CD8-positive, alpha-beta T cell (primary cell): ENCODE measurements at places on chromosomes 6 and 20.

GRCh38 chr6:168277274-168277669, 42.3 kb downstream of the DACT2 start:
- no peak for DNase-seq

GRCh38 chr6:147099974-147100373, 104.2 kb upstream of the STXBP5 start:
- DNase-seq = no peak

GRCh38 chr6:146847426-146847825, 248.7 kb downstream of the ADGB start:
- no peak for DNase-seq

DNA sequence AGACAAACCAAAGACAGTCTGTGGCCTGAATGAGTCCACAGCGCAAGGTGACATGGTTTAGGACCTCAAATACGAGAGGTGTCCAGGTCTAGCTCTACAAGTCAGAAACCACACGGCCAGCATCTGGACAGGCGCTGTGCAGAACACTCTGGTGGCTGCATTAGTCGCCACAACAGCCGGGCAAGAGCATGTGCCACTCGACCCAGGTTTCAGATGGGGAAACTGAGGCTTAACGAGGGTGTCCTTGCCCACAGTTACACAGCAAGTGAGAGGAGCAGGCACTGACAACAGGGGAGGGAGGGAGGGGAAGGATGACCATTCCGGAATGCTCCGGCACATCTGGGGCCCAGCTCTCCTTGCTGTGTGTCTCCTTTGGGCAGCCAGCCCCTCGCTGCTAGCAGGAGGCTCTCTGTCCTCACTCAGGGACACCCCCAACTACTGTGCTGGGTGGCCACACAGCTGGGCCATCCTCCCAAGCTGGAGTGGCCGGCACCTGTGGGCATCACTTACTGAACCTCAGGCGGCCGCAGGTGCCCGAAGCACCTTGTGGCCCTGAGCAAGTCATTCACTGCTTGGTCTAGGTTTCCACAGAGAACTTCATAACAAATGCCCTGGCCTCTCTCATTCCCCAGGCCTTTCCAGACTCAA, 6.6 kb downstream of the DLL1 start:
- no peak for DNase-seq

DNA sequence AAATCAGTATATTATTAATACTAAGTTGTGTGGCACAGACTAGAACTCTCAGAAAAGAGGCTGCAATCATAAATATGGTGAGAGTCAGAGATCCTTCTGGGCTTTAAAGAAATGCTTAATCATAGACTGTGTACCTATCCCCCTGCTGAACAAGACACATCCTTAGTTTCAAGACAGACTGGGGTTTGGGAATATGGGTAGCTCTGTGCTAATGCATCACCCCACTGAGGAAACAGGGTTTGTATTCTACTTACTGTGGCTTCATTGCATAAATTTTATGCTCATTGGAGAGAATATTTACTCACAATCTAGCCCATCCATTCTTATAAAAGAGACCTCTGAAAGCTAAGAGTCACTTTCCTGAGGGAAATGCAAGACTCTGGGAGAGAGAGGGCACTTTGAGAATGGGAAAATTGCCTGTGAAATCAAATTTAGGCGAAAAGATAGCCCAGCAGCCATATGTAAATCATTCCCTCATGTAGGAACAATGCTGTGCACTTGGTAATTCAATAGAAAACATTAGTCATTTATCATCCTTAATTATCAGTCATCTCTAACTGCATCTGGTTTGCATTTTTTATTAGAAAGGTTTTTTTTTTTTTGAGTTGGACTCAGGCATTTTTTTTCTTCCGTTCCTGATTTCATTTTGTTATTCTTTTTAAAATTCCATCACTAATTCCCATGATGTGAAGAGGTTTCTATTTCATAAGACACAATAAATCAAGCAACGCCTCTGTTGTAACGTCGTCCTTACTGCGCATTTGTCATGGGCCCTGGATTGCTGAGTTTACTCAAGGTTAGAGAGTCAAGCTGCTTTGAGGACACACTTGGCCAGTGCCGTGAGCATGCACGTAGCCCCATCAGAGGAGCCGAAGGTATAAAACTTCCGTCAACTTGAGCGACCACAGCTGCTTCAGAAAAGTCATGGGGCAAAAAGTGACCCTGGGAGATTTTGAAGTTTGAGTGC, 91.8 kb downstream of the TRMT11 start:
- DNase-seq = no peak

- DNase-seq = no peak
Observed at GRCh38 chr20:36074983-36075382, 79.6 kb upstream of the EPB41L1 start.

DNA sequence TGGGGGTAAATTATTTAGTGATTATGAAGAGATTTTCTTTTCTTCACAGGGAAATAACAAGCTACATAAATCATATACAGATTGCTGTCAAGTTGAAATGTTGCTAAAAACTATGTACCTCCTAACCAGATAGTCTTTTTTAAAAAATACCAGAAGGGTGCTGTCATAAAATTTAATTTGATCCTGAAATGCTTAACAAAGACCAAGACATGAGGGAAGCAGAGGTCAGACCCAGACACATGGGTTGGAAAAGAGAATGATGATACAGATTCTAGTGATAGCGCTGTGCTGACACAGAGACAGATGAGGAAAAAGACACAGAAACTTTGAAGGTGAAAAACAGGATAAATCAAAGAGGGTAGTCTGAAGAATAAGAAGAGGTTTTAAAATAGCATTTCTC, 573.1 kb downstream of the HACE1 start:
- DNase-seq = no peak

DNA sequence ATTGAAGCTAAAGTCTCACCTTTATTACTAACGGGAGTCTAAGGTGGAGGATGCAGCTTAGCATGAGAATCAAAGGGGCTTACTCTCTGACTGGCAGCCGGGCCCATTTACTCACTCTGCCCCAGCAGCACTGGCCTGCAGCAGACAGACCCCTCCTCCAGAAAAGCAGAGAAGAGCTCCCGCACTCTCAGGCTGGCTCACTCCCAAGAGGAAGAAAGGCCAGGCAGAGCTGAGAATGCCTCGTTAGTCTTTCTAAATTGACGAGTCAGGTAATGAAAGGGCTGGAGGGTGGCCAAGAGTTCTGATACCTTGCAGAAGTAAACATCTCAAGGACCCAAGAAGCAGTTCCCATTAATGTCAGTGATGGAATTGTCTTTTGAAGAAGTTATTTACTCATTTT, 44.5 kb upstream of the IL20RA start:
- DNase-seq = no peak

DNA sequence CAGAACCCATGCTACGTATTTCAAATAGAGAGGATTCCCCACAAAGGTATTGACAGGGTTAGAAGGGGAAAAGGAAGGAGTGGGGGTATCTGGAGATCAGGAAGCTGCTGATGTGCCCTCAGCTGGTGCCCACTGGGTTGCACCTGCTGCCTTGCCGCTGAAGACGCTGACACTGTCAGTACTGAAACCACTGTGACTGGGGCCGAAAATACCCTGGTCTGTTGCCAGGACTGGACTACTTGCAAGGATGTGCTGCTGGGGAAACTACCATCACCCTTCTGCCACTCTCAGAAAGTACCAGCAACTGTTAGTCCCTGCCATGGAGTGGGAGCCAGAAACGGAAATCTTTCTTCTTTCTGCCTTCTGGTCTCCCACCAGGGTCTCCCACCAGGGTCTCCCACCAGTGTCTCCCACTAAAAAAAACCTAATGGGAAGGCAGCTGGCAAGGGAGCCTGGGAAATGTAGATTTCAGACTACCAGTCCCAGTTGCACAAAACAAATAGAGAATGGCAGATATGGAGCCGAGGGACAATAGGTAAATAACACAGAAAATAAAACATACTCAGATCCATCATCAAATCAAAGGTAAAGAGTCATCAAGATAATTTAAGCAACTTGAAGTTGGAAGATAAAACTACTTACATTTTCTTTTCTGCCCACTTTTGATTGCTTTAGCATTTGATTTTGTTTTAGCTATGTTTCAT, 204.8 kb downstream of the TPBG start:
- no peak for DNase-seq

DNA sequence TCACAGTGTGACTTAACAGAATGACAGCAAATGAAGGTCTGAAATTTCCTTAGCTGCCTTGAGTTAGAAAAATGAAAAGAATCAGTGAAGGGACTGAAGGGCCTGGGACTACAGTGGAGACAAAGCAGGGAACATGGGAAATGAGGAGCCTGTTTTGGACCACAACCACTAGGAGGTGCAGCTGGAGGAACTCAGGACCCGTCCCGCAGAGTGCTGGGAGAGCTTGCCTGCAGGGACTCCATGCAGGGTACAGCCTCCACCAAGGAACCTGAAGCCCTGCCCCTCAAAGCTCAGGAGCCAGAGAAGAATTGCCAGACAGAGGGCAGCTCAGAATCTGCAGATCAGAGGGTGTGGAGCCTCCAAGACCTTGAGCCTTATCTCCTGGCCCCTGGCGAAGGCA, 50.7 kb downstream of the LRFN2 start:
- no peak for DNase-seq

- DNase-seq = no peak
Observed at GRCh38 chr20:52975029-52975732, 3.0 kb downstream of the TSHZ2 start.

GRCh38 chr6:149111556-149112115, 205.9 kb upstream of the TAB2 start:
- no peak for DNase-seq

DNA sequence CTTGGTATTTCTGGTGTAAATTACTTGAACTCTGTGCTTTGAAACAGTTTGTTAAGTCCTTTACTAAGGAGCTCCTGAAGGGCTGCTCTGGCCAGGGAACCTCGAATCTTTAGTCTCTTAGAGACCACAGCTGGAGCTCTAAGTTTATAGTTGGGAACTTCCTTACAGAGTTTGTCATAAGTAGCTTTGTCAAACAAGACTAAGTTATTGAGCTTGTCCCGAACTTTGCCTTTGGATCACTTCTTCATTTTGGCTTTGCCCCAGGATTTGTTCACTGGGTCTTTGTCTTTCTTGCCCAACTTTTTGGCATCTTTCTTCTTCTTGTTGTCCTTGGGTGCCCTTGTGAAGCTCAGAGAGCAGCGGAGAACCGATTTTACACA, 64.8 kb downstream of the FAM50B start:
- no peak for DNase-seq

DNA sequence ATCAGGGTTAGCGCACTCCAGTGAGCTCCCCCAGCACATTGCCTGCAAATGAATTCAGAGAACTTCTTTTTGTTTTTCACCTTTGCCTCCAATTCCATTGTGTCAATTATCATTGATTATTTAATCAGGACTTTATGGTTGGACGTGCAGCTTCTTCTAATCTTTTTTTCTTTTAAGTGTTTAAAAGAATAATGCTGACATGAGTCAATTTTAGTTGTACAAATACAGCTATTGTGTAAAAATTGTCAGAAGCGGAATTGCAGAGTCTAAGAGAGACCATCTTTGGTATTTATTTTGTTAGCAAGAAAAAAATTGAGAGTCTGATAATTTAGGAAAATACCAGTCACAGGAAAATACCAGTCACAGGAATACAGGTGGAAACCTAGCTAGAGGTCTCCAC, 5.5 kb downstream of the ABT1 start:
- DNase-seq = no peak

DNA sequence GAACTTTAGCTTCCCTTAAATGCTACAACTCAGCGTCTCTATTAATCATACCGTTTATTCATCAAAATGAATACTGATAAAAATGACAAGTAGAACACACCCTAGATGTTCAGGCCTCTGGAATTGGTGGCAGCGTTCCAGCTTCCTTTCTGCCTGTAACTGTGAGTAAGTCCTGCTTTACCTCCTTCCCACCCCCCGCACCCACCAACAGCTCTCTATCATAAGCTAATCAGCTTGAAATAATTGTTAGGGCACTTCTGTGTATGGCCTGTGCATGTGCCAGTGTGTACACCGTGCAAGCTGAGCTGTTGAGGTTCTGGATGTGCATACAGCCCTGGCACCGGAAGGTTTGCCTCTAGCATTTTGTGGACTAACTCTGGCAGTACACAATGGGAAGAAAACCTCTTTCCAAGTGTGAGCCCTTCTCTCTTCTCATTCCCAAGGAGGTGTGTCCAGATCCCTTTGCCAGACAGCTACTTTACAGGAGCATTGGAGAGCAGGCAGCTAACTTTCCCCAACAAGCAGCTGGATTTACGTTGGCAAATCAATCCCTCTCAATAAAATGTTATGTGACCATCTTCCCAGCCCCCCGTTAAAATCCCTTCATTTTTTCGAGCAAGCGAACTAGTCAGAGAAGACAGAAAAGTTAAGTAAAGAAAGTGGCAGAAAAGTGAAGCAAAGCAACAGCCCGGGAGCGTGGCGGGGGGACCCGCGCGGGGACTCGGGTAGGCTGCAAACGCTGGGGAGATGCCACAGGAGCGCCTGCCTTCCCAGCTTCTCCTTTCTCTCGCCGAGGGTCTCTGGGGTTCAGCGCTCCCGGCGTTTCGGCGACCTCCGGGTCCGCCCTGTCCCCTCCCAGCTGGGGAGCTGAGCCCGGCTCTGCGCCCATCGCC, 803 bp upstream of the ADGRG6 start:
- DNase-seq = no peak

DNA sequence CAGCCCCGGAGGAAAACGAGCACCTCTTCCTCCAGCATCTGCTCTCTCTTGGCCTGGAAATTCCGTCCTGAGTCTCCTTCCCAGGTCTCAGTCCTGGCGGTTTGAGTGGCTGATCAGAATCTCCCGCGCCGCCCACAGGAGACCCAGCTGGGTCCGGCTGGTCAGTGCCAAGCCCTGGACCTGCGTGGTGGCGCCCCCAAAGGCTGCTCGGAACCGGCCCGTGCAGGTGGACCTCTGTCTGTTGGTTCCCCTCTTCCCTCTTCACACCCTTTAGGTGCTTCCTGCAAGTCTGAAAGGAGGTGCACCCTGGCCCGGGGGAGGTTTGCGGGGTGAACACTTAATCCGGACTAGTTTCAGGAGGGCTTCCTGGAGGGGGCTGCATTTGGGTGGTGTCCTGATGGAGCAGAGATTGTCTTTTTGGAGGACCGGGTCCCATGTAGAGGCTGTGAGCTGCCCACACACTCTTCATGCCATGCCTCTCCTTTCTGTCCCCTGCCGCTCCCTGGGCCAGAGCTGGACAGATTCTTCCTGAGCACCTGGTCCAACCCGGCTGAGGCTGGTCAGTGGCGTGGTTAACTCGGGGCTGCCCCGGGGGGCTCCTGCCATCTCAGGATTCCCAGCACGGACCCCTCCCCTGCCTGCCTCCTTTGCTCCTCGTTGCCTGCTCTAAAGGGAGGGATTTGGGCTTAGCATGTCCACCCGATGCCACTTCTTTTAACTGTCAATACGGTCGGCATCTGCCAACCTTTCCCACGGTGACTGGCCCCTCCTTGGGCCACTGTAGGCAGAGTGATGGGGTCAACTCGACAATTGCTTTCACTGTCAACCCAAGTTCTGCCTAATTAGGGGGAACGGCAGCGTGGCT, 16.5 kb upstream of the BHLHE23 start:
- no peak for DNase-seq

DNA sequence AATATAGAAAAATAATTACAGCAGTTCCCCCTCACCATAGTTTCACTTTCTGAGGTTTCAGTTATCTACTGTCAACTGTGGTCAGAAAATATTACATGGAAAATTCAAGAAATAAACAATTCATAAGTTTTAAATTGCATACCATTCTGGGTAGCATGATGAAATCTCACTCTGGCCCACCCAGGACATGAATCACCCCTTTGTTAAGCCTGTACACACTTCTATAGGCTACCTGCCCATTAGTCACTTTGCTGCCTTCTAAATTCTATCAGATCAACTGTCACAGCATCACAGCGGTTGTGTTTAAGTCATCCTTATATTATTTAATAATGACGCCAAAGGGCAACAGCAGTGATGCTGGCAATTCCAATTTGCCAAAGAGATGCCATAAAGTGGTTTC, 140.3 kb upstream of the RUNX2 start:
- no peak for DNase-seq
